Effector memory CD8-positive, alpha-beta T cell (primary cell): ENCODE measurements at places on chromosomes 11 and 22.

GRCh38 chr11:34784318-34784841 lies 131.8 kb downstream of the APIP start:
- no peak for DNase-seq

DNA sequence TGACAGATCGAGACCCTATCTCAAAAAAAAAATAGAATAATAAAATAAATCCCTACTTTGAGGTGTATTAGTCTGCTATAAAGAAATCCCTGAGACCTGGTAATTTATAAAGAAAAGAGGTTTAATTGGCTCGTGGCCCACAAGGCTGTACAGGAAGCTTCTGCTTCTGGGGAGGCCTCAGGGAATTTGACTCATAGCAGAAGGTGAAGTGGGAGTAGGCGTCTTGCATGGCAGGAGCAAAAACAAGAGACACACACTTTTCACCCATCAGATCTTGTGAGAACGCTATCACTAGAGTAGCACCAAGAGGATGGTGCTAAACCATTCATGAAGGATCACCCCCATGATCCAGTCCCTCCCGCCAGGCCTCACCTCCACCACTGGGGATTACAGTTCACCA lies 29.2 kb downstream of the CDPF1 start:
- no peak for DNase-seq

GRCh38 chr11:129729216-129729615 lies 86.4 kb upstream of the TMEM45B start:
- DNase-seq: no peak

- no peak for DNase-seq
These were observed 22.4 kb upstream of the ETS1 start for GRCh38 chr11:128609785-128610184.

DNA sequence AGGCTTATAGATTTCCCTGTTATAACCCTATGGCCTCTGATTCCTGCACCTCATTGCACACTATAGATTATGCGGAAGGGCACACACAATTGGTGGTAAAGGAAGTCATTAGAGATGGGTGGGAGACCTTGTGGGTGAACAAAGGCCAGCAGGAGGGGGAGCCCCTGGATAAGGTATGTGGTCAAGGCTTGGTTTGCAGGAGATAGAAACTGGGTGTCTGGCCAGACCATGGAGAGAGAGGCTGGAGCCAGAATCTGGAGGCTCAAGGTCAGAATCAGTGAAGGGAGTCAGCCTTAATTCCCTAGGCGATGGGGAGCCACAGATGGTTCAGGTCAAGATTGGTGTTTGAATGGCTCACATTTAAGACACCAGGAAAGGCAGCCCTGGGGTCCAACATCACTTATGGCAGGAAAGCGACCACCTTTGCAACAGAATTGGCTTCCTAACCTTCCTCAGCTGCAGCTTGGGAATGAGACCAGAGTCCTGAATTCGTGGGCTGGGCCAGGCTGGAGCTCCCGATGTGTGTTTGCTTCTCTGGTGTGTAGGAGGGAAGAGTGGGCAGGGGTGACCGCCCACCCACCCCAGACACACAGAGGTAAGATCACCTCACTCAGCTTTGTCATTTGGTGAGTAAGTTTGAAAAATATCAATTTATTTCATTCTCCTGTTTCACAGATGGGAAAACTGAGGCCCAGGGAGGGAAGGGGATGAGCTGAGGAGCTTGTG lies 22.7 kb upstream of the SCUBE1 start:
- DNase-seq: no peak

DNA sequence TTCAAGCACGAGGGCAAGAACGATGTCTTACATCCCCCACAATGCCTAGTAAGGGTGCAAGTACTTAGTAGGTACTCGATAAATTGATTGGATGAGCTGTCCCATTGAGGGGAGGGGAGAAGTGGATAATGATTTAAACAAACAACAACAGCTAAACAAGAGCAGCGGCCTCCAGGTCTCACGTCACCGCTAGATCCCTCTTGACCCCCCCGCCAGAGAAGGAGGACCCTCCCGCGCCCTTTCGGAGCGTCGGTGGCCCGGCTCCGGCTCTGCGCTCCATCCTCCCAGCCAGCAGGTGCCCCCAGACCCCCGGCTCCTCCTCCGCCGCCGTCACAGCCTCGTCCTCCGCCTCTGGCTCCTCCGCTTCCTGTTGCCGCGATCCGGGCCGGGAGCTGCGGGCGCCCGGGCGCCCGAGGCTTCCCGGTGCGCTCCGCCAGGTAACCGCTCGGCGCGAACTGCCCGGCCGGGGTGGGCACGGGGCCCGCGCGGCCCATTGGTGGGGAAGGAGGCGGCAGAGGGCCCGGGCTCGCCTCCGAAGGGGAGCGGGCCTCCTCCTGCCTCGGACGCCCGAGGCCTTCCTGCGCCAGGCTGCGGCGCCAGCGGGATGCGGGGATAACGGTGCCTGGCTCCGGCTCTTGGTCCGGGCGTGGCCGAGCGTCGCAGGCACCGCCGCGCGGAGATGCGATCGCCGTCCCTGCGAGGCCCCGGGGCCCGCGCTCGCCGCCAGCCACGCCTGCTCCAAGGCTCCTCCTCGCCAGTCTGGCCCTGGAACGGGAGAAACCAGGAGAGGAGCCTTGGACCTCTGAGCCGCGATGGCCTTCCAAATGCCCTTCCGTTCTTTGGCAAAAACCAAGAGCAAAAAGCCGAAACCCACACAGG lies at the start of gene TLCD5:
TSS of gene TLCD5 (plus strand) at position 368 of the 879 bp plus-strand sequence. CDS start 2,143 bp downstream, outside the sequence.
- DNase-seq: no peak

- no peak for DNase-seq
These were observed 32.5 kb upstream of the OR6M1 start for GRCh38 chr11:123838659-123839058.
